ENCODE measurements at places on chromosomes 7 and 10. TPM values are rescaled to one million over a fixed set of nuclear protein-coding genes. Genes with fewer than 3 reads are reported as not detected.

SFMBT2 gene
- total RNA-seq: 0.25 TPM

ANXA8L1 gene
- total RNA-seq: not detected

CPEB3 gene
- 1.7 TPM for total RNA-seq

NKX1-2 gene
- total RNA-seq: not detected

NACAD gene
- 5.5 TPM for total RNA-seq

FGFR2 gene
- not detected for total RNA-seq

RHOBTB1 gene
- 15.8 TPM for total RNA-seq

HOXA1 gene
- 0.72 TPM for total RNA-seq

SMKR1 gene
- 0.65 TPM for total RNA-seq

AOAH gene
- 0.74 TPM for total RNA-seq

HERPUD2 gene
- 11.4 TPM for total RNA-seq

ADAMTS14 gene
- 2.0 TPM for total RNA-seq

OIT3 gene
- not detected for total RNA-seq

OGDHL gene
- under 0.01 TPM for total RNA-seq

CPED1 gene
- 30.0 TPM for total RNA-seq
